ENCODE measurements at places on chromosomes 16 and 17. TPM values are rescaled to one million over a fixed set of nuclear protein-coding genes. Genes with fewer than 3 reads are reported as not detected.

GRCh38 chr16:86171329-86171728 lies 272.4 kb downstream of the IRF8 start:
- DNase-seq, result no peak
- H3K4me3 ChIP-seq, result no peak overlapping the region
- H3K27me3 ChIP-seq, result no peaks in the 10 kb centered on the region

DNA sequence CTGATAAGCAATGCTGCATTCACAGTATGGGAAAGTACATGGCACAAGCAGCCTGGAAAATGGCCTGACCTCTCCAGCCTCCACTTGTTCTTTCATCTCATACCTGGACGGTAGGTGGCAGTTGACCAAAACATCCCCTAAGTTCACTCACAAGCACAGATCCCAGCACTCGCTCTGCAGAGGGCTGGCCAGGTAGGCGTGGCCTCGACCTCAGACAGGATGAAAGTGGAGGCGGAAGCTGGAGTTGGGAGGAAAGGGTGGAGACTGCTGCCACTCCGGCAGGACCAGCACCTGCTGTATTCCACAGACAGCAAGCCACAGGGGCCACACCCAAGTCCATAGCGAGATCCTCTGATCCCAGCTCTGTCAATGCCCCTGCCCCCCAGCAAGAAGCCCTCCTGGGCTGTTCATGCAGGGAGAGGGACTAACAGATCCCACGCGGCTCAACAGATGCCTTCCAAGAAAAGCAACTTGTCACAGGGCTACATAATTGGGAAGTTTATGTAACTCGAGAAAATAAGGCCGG lies 31.3 kb downstream of the ZCCHC14 start:
- no peak overlapping the region for H3K4me3 ChIP-seq
- peaks cover 27% of the 10 kb centered on the region for H3K4me1 ChIP-seq
- H3K36me3 ChIP-seq, result no peaks in the 10 kb centered on the region
- no peak overlapping the region for H3K27ac ChIP-seq
- no peaks in the 10 kb centered on the region for H3K27me3 ChIP-seq
- DNase-seq, result no peak

- no peaks in the 10 kb centered on the region for H3K27me3 ChIP-seq
- no peak for DNase-seq
- H3K4me1 ChIP-seq, result peaks cover 15% of the 10 kb centered on the region
- no peak overlapping the region for H3K27ac ChIP-seq
- H3K36me3 ChIP-seq, result no peaks in the 10 kb centered on the region
Measured at GRCh38 chr17:50181591-50182560, 16.1 kb downstream of the SGCA start.

- no peaks in the 10 kb centered on the region for H3K36me3 ChIP-seq
- H3K4me1 ChIP-seq, result no peaks in the 10 kb centered on the region
- no peaks in the 10 kb centered on the region for H3K27me3 ChIP-seq
- H3K27ac ChIP-seq, result no peak overlapping the region
- H3K4me3 ChIP-seq, result no peak overlapping the region
- DNase-seq, result no peak
Measured at GRCh38 chr17:21387616-21388015, 11.5 kb downstream of the KCNJ12 start.

VAT1L gene
- not detected for total RNA-seq

All from naive thymus-derived CD4-positive, alpha-beta T cell (primary cell).